ENCODE measurements at places on chromosomes 1 and 21.

DNA sequence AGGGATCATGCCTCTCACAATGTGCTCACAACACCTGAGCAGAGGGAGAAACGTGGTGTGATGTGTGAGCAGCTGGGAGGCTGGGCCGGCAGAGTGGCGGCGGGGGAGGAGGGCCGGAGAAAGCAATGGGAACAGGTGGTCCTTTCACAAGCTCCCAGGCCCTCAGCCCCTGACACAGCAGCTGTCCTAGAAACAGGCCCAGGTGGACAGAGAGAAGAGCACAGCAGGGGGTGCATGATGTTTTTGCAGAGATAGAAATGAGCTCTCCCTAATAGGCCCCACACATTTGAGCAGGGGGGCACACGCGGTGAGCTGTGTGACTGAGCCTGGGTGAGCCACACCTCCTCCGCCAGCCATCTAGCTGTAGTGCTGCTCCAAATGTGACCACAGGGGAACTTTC lies 7.6 kb upstream of the RGS16 start:
- DNase-seq: no peak

DNA sequence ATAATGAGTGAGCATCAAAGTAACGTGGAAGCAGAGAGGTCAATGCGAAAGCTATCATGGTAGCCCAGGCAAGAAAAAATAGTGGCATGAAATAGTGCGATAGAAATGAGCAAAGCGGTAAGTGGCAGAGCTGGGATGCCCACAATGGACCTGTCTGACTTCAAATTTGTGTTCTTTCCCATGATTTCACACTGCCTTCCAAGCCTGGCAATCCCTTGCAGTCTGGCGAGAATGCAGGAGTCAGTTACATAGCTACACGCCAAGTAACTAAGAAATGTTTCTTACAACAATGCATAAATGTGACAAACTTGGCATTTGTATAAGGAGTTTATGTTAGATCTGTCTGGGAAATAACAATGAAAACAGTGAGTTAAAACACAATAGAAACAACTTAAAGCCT lies 82.6 kb downstream of the GRIK1 start:
- DNase-seq: no peak

DNA sequence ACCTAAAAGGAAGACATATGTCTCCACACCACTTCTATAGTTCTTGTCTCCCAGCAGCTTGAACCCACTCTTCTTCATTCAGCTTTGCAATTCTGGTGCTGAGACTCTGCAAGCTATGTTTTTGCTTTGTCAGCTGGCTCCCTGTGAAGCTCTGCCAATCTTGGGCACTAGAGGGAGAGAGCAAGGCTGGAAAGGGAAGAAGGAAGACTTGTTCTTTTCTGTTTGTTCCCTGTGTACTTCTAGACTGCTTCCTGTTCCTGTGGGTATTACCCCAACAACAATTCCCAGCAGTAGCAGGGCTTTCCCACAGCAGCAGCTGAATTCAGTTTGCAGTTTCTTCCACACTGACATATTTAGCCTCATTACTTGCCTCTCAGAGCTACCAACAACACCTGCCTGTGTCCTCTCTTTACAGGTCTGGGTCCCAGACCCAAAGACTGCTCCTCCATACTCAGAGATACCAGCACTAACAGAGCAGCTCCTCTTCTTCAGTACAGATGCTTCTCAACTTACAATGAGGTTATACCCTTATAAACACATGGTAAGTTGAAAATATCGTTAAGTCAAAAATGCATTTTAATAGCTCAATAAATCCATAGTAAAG lies 275.2 kb upstream of the NEGR1 start:
- no peak for DNase-seq

DNA sequence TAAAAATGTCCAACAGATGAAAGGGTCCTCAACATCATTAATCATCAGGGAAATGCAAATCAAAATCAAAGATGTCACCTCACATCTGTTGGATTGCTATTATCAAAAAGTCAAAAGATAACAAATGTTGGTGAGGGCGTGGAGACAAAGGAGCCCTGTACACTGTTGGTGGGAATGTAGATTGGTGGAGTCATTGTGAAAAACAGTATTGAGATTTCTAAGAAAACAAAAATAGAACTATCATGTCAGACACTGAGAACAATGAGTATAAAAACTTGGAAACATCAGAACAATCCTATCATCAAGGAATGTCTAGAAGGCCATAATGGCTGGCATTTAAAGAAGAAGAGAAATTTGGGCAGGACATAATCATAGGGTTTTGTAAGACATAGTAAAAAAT lies 209.2 kb upstream of the PTGFR start:
- no peak for DNase-seq

DNA sequence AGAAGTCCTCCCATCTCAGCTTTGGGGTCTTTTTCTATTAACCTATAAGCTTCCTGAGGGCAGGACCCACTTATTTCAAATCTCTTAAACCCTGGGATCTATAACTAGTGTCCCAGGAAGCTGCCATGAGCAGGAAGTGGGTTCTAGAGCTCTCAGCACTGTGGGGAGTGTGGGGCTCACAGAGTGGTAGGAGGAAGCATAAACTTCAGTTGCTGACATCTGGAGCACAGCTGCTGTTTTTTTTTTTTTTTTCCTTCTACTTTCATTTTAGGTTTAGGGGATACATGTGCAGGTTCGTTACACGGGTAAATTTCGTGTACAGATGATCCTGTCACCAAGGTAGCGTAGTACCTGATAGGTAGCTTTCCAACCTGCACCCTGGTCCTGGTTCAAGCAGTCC lies 59.3 kb downstream of the AK4 start:
- no peak for DNase-seq
